ENCODE measurements at places on chromosomes 11 and 22.
A peak's percentile ranks its signal among the peaks of the same experiment; 100 is the strongest.

DNA sequence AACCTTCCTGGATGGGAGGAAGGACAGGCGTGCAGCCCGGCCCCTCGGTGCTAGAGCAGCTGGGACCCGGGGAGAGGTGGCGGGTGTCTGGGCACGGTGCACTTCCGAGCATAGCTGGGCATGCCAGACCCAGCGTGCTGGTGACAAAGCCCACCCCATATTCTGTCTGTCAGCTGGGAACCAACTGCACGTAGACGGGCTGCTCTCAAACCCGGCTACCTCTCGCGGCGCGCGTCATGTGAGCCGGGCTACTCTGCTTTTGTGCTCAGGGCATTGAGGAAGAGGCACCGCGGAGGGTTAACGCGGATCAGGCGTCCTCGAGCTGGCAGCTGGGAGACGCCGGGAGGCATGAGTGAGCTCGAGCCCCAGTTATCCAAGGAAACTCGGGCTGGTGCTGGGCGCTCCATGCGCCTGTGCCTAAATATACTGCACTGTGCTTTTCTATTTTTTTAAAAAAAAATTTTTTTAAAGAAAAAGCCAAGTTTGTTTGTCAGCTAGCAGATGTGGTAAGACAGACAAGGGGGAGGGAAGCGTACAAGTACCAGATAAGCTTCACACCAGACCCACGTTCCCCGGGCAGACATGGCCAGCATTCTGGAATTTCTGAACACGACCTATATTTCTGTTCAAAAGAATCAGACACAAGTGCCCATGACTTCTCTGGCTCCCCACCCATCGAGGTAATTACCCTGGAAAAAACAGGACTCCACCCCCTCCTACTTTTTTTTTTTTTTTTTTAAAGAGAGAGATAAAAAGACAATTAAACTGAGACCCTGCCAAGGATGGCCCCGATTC lies 425.6 kb downstream of the SHANK2 start:
- DNase-seq = peak; percentile 16

DNA sequence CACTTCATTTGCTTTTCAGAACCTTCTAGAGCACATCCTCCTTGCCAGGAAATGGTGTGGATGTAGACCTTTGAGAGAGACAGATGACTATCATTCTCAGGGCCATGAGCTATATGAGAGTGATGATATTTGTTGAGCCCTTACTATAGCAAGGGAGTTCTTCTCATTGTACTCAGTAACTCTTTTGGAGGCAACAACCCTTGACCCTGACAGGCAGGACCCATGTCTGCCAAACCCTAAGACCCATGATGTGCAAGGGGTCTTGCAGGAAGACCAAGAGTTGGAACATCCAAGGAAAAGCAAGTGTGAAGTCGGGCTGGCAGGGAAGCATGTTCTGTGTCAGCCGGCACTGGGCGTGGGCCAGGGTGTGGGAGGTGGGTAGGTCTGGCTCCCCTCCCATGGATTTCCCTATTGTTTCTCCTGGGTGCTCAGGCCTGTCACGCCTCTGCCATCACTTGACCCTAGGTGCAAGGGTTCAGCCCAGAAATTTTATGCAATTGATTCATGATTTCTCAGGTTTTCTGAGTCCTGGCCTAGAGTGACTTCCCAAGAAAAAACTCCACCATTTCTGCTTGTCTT lies 1.2 kb downstream of the FOLR3 start:
- DNase-seq = no peak

DNA sequence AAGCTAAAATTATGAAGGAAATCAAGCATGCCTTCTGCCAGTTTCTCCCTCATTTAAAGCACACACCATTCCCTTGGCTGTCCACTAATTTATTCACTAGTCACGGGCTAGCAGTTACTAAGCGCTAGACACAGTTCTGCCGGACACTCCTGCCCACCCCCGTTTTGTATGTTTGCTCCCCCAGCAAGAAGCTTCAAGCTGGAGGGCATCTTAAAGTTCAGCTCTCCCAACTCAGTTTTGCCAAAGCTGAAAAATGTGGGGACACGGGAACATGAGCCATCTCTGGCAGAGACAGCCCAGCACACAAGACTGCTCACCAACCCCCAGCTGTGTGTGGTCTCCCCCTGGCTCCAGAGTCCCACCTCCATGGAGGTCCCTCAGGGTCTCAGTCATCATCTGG lies 263.6 kb downstream of the BRD1 start:
- no peak for DNase-seq

DNA sequence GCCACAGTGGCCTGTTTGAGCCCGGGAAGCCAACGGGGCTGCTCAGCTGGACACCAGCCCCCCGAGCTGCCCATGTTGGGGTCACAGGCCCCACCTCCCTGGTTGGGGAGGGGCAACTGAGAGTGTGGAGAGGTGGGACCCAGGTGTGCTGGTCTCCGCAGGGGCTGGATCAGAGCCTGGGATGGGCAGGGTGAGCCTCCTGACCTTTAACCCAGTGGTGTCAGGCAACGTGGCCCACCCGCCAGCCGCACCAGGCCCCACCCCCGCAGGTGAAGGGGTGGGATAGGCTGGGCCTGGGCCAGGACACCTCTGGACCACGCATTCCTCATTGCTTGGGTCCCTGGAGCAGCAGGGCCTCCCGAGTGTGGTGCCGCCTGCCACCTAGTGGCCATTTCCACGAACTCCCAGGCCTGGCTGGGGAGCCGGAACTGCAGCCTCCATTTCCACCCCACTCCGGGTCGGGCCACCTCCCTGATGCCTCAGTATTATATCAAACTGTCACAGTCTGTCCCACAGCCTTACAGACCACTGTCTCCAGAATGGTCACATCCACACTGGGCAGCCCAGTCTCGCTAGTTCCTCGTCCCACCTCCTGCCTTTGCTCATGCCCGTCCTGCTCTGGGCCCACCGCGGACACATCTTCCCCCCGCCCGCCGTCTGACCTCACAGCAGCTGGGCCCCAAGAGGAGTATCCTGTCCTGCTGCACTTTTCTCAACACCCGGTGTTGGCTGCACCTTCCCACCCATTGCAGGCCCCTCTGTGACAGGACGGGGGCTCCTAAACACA lies 13.3 kb upstream of the PPP6R3 start:
- peak; percentile 86 for DNase-seq

DNA sequence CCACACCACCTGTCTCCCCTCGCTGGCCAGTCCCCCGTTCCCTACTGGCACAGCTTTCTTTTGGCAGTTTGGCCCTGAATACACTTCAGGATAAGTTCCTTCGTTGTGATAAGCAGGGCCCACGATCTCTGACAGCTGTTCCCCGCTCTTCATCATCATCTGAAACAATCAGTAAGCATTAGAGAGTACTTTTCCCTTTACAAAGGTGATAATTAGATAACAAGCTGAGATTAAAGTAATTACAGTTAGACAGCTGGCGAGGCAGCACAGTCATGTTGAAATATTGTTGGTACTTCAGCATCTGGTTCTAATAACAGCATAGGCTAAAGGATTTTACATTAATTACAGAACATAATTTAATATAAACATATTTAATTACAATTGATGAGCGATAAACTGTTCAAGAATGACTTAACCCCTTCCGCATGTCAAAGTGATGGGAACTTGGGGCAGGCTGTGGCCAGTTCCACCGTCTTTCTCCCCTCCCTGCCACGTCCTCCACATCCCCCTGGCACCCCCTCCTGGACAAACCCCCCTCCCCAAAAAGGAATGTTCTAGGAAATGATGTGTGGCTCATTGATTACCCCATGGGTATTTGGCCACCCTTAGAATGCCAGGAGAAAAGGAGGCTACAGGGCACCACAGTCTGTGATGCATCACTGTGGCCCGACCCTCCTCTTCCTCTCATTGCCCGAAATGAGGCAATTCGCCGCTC lies 134.9 kb downstream of the RCN1 start:
- no peak for DNase-seq

GRCh38 chr11:39021539-39021938 lies 2423.5 kb upstream of the RAG2 start:
- DNase-seq = no peak

DNA sequence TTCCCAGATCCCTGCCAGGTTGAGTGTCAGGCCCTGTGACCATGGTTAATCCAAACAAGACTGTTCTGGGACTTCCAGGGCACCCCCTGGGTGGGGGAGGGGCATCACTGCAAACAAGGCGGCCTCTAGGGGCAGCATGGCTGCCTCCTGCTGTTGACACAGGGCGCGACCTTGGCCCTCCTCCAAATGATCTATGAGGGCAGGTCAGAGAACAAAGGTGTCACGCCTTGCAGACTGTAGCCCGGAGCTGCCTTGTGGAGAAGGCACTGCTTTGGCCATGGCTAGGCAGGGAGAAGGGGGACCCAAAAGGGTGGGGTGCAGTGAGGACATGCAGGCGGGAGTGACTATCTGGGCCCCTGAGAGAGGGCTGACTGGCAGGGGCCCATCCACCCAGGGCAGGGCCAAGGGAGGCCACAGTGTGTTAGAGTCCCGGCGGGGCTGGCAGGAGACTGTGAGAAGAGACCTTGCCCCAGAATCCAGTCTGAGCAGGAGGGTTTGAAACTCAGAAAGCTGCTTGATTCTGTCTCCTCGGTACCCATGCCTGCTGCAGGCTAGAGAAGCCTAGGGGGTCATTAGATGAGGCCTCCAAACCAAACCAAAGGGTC lies 35.6 kb downstream of the KCNC1 start:
- DNase-seq = no peak

- no peak for DNase-seq
Observed at GRCh38 chr11:35664977-35665441, 2.4 kb downstream of the TRIM44 start.

DNA sequence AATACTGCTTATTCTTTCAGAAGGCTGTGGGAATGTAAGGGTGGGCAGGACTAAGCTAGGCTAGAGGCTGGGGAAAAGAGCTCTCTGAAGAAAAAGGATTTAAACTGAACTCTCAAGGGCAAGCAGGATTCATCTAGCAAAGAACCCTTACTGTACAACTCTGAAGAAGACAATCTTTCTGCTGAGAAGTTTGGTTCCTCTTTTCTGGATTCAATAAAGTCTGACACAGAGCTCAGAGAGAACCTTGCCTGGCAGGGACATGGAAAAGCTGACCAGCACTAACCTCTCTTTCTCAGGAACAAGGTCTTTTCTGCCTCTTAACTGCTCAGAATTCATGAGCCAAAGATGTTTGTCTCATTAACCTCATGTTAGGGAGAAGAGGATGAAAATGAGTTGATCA lies 388.4 kb upstream of the DDI1 start:
- DNase-seq = no peak
